ENCODE measurements at places on chromosomes 2 and 18. TPM values are rescaled to one million over a fixed set of nuclear protein-coding genes. Genes with fewer than 3 reads are reported as not detected.

Gene BOLL
- not detected for total RNA-seq

- H3K36me3 ChIP-seq: no peaks in the 10 kb centered on the region
- no peak overlapping the region for H3K4me3 ChIP-seq
- no peak for DNase-seq
These were observed 402.2 kb downstream of the NCKAP5 start for GRCh38 chr2:133166031-133166430.

DNA sequence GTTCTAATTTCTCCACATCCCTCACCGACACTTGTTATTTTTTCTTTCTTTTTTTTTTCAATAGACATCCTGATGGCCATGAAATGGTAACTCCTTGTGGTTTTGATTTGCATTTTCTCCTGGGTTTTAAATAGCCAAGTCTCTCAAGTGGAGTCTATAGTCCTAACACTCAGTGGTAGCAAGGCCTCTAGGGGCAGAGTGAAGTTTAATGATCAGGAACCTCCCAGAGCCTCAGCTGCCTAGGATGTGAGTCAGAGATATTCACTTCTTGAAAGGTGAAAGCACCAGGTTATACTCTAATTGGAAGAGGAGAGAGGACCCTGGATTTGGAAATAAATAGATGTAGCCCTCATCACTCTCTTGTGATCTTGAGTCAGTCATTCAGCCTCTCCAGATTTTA, 62.7 kb upstream of the CAPN13 start:
- H3K36me3 ChIP-seq: no peaks in the 10 kb centered on the region
- peaks cover 7% of the 10 kb centered on the region for H3K4me1 ChIP-seq
- DNase-seq: no peak
- H3K27me3 ChIP-seq: no peaks in the 10 kb centered on the region
- no peak overlapping the region for H3K4me3 ChIP-seq

DNA sequence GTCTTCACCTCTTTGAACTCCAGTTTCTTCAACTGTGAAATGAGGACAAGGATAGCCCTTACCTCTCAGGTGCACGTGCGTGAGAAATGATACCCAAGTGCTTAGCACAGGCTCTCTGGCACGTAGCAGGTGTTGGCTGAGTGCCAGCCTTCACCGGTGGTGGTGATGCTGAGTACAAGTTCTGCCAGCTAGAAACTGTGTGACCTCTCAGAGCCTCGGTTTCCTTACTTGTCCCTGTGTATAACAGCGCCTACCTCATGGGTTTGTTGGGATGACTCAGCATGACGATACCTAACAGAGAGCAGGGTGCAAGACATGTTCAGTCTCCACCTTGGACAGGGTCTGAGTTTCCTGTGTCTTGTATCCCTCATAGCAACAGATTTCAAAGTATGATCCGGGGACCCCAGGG, 205.1 kb downstream of the TNS1 start:
- peak; percentile 50 for DNase-seq
- H3K27ac ChIP-seq: peak overlapping the region; percentile 73
- H3K27me3 ChIP-seq: no peaks in the 10 kb centered on the region
- H3K4me3 ChIP-seq: no peak overlapping the region
- peaks cover 17% of the 10 kb centered on the region for H3K36me3 ChIP-seq

Gene ANKRD23
- total RNA-seq: 14.4 TPM

- H3K27ac ChIP-seq: peak overlapping the region; percentile 90
- H3K36me3 ChIP-seq: no peaks in the 10 kb centered on the region
- peaks cover 40% of the 10 kb centered on the region for H3K4me1 ChIP-seq
These were observed 1.3 kb upstream of the UBE2E3 start for GRCh38 chr2:180978903-180979748.

GRCh38 chr2:240024766-240025165, 376 bp downstream of the NDUFA10 start:
- H3K4me3 ChIP-seq: peak overlapping the region; percentile 92
- H3K36me3 ChIP-seq: peaks cover 18% of the 10 kb centered on the region
- H3K27me3 ChIP-seq: no peaks in the 10 kb centered on the region
- peaks cover 42% of the 10 kb centered on the region for H3K4me1 ChIP-seq
- H3K27ac ChIP-seq: peak overlapping the region; percentile 98

- no peaks in the 10 kb centered on the region for H3K4me1 ChIP-seq
- no peak for DNase-seq
- H3K4me3 ChIP-seq: no peak overlapping the region
- no peaks in the 10 kb centered on the region for H3K36me3 ChIP-seq
These were observed 2.6 kb downstream of the PROM2 start for GRCh38 chr2:95276888-95277245.

- H3K27ac ChIP-seq: no peak overlapping the region
- H3K27me3 ChIP-seq: no peaks in the 10 kb centered on the region
- DNase-seq: no peak
- no peaks in the 10 kb centered on the region for H3K36me3 ChIP-seq
- H3K4me1 ChIP-seq: peaks cover 27% of the 10 kb centered on the region
These were observed 201.0 kb upstream of the NABP1 start for GRCh38 chr2:191476901-191477300.

Gene KLHL41
- 163 TPM for total RNA-seq

DNA sequence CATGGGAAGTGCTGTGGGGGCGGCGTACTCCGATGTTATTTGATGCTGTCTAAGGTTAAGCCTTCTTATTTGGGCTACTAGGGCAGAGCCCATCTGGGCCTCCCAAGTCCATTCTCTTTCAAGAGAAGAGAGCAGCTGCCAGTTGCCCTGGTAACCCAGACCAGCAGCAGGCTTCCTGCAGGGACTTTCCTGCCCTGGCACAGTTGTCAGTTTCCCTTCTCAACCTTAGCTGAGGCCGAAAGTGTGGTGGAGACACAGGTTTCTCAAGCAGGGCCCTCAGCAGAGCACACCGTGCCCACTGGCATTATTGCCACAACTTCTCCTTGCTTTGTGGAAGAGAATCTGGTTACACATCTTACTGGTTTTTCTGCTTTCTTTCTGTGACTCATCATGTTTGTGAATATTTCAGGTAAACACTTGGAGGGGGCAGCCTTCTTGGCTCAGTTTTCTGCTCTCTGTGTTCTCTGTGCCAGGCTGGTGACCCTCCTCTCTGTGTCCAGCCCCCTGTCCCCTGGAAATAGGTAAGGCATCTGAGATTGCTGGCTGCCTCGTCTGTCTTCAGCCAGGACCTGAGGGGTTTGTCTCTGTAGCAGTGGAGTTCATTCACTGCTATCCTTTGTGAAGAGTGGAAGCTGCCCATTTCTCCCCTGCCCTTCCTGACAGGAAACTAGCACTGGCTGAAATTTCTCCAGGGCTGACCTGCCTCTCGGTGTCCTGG, 111.0 kb downstream of the B3GNT2 start:
- H3K27ac ChIP-seq: peak overlapping the region; percentile 52
- H3K36me3 ChIP-seq: no peaks in the 10 kb centered on the region
- H3K27me3 ChIP-seq: no peaks in the 10 kb centered on the region
- DNase-seq: no peak
- peaks cover 57% of the 10 kb centered on the region for H3K4me1 ChIP-seq

GRCh38 chr2:26970928-26971627, 641 bp downstream of the MAPRE3 start:
- peak overlapping the region; percentile 84 for H3K27ac ChIP-seq
- H3K27me3 ChIP-seq: peaks cover 3% of the 10 kb centered on the region
- DNase-seq: no peak
- H3K4me3 ChIP-seq: peak overlapping the region; percentile 96

DNA sequence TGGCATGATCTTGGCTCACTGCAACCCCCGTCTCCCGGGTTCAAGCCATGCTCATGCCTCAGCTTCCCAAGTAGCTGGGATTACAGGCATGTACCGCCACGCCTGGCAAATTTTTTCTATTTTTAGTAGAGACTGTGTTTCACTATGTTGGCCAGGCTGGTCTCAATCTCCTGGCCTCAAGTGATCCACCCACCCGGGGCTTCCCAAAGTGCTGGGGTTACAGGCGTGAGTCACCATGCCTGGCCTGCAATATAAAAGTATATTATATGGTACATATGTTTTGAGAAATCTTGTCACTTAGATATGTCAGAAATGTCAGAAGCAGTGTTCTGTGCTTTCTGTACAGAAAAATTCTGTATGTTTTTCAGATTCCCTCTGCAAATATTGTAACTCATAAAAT, 19.2 kb upstream of the XPO1 start:
- DNase-seq: no peak
- H3K27me3 ChIP-seq: no peaks in the 10 kb centered on the region
- H3K4me3 ChIP-seq: no peak overlapping the region
- H3K27ac ChIP-seq: no peak overlapping the region
- H3K36me3 ChIP-seq: no peaks in the 10 kb centered on the region
- H3K4me1 ChIP-seq: no peaks in the 10 kb centered on the region

DNA sequence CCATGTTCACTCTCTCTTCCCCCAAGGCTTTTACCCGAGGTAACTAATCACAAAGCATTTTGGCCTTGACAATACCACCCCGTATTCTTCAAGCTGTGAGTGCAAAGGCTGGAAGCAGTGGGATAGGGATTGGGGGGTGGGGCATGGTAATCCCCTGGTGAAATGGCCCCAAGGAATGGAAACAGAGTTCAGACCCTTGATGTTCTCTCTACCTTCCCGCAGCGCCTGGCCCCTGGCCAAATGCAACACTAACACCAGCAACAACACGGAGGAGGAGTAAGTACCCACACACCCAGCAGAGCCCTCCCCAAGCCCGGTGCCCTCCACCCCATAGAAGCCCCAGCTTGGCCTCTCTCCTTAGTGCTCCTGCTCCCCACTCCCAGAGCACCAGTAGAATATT, 36.9 kb downstream of the CNGA3 start:
- H3K27me3 ChIP-seq: peaks cover 12% of the 10 kb centered on the region
- peaks cover 13% of the 10 kb centered on the region for H3K4me1 ChIP-seq
- DNase-seq: no peak

Gene PDCD1
- 3.3 TPM for total RNA-seq

DNA sequence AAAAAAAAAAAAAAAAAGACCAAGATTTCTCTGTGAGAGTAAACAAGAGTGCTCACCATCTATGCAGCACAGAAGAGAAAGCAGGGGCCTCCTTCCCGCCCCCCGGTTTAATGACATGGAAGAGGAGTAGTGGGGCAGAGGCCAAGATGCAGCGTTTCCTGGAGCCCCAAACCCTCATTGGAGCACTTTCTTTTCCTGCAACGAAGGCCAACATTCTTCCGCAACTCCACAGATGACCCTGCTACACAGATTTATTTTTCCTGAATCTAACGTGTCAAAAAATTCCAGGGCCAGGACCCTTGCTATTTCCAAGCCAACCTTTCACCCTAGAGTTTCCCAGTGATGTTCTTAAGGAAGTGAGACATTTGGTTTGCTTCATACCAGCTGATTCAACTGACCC, 189.6 kb downstream of the MIB1 start:
- no peaks in the 10 kb centered on the region for H3K27me3 ChIP-seq
- H3K27ac ChIP-seq: no peak overlapping the region
- no peaks in the 10 kb centered on the region for H3K4me1 ChIP-seq
- no peak overlapping the region for H3K4me3 ChIP-seq
- H3K36me3 ChIP-seq: no peaks in the 10 kb centered on the region

GRCh38 chr2:105231232-105231619, 10.3 kb upstream of the GPR45 start:
- no peak overlapping the region for H3K27ac ChIP-seq
- H3K4me3 ChIP-seq: no peak overlapping the region

- peak overlapping the region; percentile 24 for H3K27ac ChIP-seq
- no peaks in the 10 kb centered on the region for H3K36me3 ChIP-seq
- no peaks in the 10 kb centered on the region for H3K4me1 ChIP-seq
- H3K4me3 ChIP-seq: no peak overlapping the region
- no peaks in the 10 kb centered on the region for H3K27me3 ChIP-seq
These were observed 7.3 kb upstream of the ETAA1 start for GRCh38 chr2:67389788-67390187.

DNA sequence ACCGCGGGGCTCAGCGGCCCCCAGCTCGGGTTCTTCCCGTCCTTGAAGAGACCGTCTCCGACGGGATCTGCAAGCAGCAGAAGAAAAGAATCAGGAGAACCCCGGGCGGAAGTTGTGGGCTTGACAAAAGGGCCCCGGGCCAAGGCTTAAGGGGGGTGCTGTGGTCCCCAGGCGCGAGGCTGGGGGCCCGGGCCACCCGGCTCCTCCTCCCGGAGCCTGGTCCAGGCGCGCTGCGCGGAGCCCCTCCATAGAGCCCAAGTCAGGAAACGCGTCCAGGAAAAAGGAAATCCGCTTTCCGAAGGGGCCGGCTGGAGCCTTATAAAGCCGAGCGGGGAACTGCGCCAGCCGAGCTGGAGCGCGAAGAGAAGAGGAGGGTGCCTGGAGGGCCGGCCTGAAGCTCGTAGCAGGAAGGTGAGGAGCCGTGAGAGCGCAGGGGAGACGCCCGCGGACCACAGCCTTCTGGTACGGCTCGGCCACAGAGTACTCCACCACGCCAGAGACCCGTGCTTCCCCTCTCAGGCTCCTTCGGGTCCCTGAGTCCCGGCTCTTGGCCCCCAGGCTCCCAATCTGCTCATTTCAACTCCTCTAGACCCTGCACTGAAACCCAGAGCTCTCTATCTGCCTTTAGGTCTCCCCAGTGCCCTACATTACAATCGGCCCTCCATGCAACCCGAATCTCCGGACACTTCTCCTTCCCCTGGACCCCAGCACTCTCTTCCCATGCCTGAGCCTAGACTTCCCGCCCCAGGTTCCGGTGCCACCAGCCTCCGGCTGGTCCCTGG, 554 bp downstream of the FEV start:
- H3K4me1 ChIP-seq: peaks cover 59% of the 10 kb centered on the region
- no peak overlapping the region for H3K27ac ChIP-seq
- H3K4me3 ChIP-seq: peak overlapping the region; percentile 48
- H3K27me3 ChIP-seq: peaks cover 100% of the 10 kb centered on the region

Gene POU3F3
- total RNA-seq: 0.11 TPM

DNA sequence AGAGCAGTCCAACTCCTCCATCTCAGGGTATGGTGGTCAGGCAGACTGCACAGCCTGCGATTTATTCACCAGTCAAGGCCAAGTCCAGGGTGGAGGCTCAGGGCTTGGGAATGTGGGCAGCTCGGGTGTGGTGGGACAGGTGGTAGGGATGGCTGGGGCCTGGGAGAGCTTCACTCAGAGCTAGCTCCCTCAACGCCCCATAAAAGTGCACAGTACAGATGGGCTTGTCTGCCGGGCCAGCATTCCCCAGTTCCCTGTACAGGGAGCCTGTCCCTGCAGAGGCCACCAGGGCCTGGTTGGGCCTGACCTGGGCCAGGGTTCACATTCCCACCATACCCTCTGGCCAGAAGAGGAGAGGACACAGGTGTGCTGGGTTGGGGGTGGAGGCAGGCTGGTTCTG, 49.2 kb upstream of the OTOS start:
- peaks cover 46% of the 10 kb centered on the region for H3K27me3 ChIP-seq
- no peaks in the 10 kb centered on the region for H3K4me1 ChIP-seq
- no peak overlapping the region for H3K27ac ChIP-seq
- H3K4me3 ChIP-seq: no peak overlapping the region

Gene ALLC
- total RNA-seq: not detected

Gene MOGAT1
- total RNA-seq: 0.44 TPM

DNA sequence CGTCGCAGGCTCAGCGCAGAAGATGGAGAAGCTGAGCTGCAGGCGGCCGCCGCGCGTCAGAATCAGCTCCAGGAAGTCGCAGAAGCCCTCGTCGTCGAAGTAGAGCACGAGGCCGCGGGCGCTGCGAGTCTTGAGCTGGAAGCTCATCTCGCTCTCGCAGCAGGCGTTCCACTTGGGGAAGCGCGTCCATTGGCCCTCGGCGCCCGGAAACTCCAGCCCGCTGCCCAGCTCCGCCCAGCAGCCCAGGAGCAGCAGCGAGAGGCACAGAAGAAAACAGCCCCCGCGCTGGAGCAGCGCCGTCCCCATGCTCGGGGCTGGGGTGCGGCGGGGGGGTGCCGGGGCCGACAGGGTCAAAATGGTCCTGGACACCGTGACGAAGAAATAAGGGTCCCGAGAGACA, 4.0 kb downstream of the NRXN1 start:
- no peaks in the 10 kb centered on the region for H3K4me1 ChIP-seq
- no peak overlapping the region for H3K4me3 ChIP-seq
- DNase-seq: no peak
- no peak overlapping the region for H3K27ac ChIP-seq

Measured in left ventricle myocardium inferior (tissue), 1 donor.